ENCODE measurements at places on chromosomes 12 and 14.

GRCh38 chr12:110763583-110763982, 20.9 kb upstream of the PPP1CC start:
- no peak for DNase-seq

- DNase-seq, result no peak
These were observed 76.7 kb upstream of the G2E3 start for GRCh38 chr14:30482276-30482675.

GRCh38 chr14:91354979-91355685, 62.5 kb downstream of the CCDC88C start:
- DNase-seq, result no peak

DNA sequence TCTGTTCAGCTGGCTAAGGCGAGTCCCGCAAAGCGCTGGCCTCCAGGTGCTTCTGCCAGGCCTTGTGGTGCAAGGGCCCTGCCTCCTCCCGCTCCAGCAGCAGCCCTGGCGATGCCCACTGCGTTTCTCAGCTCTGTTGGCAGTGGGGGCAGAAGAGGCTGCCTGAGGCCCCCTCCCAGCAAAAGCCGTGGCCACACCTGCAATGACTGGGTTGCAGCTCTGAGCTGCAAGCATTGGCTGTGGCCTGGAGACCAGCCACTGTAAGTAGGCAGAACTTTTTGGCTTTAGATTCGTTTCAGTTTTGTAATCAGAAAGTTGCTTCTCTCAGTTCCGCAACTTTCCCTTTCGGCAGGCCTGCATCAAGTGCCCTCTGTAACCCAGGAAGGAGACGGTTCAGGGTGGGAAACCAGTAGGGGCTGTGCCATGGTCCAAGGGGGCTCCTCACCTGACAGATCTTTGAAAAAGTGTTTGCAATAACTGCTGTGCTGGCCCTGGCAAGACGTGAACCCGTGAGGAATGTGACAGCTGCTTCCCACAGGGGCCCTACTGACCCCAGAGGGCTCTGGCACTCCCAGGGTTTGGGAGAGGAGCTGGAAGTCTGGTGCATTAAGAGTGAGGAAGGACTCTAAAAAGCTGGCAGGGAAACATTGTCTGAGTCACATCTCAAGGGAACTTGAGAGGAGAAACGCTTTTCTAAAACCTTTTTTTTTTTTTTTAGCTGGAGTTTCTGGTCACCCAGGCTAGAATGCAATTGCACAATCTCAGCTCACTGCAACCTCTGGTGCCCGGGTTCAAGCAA, 54.5 kb upstream of the MAX start:
- no peak for DNase-seq

GRCh38 chr14:92426237-92426636, 87.3 kb upstream of the RIN3 start:
- DNase-seq, result no peak

GRCh38 chr12:56104815-56105608, 653 bp downstream of the PA2G4 start:
- DNase-seq, result no peak

DNA sequence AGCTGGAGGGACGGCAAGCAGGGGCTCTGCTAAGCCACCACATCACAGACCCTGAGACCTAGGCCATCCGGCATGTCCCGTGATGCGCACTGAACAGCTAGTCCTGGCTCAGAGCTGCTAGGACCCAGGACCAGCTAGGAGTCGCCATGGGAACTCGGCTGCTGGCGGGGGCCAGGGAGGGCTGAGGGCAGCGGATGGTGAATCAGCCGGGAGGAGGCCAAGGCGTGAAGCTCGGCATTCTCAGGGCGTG, 5.1 kb downstream of the AHNAK2 start:
- DNase-seq, result no peak

DNA sequence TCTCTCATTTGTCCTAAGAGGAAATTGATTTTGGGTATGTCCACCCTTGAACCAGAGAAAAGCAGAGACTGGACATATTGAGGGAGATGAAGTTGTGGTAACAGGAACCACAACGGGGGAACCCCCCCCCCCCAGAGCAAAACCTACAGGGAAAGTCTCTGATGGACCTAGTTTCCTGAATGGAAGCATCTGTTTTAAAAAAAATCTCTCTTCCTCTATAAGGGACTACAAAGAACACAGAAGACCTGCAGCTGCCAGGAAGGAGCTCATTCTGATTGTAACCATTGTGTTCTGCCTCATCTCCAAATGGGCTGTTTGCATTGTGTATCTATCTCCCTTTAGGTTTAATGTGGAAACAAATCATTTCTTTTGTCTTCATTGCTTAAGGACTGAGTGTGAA, 13.4 kb downstream of the C1S start:
- no peak for DNase-seq

DNA sequence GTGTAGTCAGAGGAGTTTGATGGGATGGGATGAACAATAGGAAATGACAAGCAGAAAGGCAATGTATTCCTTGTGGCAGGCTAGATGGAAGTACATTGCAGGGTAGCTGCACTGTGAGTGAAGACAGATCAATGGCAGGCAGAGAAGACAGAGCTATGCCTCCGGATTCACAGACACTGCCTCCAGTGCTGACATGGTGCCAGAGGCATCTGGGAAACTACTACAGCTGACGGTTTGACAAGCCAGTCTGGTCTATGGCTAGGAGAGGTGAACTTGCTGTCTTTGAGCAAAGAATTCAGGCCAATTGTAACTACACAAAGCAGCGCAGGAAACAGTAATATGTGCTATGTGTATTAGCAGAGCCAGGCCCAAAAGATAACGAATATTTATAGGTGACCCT, 193.5 kb downstream of the DIO2 start:
- DNase-seq, result no peak
